Neural progenitor cell (in vitro differentiated cells): ENCODE measurements at places on chromosomes 2 and 18.

GRCh38 chr2:132419941-132420340, 3.3 kb downstream of the GPR39 start:
- DNase-seq, result no peak

- DNase-seq, result no peak
Measured at GRCh38 chr2:160305081-160305750, 105.1 kb upstream of the ITGB6 start.

DNA sequence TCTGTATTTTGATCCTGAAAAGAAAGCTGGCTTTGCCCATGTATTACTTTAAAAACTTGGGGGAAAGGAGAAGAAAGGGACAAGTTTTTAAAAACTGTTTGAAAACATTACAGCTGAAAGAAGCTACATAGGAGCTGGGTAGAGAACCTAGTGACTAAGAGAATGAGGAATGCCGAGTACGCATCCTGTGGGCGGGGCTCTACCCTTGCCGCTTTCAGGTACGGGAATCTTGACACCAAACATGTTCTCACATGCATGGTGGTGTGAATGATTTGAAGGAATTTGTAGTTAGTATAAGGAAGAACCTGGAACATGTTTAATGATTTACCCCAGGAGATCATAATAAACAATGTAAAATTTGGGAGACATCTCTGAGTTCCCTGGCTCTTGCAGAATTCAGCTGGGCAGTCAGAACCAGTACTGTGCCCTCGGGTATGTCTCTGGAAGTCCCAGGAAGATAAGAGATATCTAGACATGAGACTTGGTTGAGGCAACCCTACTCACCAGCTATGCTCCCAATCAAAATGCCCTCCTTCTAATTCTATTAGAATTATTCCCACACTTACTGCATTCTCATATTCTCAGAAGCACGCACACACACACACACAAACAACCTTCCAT, 16.5 kb upstream of the TGFA start:
- DNase-seq, result no peak

DNA sequence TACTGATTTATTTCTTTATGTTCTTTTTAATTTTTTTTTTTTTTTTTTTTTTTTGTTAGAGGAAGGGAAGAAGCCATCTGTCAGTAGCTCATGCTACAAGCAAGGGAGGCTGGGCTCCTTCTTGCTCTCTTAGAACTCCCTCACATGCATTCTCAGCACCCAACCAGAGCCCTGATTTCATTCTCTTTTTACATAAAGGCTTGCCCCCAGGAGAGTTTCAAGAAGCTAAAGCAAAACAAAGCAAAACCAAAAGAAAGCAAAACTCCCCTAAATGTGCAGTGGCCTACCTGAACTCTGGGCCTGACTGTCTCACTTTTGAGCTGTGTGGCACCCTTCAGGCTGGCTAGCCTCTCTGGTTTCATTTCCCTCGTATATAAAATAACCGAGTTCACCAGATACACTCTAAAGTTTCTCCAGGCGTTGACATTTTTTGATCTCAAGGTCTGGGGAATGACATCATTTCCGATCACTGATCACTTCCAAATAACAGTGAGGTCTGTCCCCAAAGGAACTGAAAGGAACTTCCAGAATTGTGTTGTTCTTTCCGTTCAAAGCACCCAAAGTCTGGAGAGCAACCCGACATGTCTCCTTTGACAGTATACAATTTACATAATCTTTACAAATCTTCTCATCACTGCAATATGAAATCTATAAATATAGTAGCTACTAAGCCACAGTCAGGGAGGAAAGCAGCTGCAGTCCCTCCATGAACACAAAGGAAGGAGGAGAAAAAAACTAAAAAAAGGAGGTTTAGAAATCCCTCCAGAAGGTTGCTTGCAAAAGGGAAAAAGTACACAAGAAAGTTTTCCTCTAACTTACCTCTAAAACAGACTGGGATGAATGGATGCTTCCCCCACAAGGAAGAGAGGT, 145.6 kb upstream of the NCK2 start:
- no peak for DNase-seq

GRCh38 chr2:134393075-134393461, 139.2 kb downstream of the MGAT5 start:
- DNase-seq, result no peak

GRCh38 chr2:44102790-44103562, 65.7 kb upstream of the PPM1B start:
- DNase-seq, result no peak

GRCh38 chr2:133338224-133338623, 230.0 kb downstream of the NCKAP5 start:
- DNase-seq, result no peak

- no peak for DNase-seq
Measured at GRCh38 chr2:52369178-52369577, 1337.2 kb upstream of the NRXN1 start.

DNA sequence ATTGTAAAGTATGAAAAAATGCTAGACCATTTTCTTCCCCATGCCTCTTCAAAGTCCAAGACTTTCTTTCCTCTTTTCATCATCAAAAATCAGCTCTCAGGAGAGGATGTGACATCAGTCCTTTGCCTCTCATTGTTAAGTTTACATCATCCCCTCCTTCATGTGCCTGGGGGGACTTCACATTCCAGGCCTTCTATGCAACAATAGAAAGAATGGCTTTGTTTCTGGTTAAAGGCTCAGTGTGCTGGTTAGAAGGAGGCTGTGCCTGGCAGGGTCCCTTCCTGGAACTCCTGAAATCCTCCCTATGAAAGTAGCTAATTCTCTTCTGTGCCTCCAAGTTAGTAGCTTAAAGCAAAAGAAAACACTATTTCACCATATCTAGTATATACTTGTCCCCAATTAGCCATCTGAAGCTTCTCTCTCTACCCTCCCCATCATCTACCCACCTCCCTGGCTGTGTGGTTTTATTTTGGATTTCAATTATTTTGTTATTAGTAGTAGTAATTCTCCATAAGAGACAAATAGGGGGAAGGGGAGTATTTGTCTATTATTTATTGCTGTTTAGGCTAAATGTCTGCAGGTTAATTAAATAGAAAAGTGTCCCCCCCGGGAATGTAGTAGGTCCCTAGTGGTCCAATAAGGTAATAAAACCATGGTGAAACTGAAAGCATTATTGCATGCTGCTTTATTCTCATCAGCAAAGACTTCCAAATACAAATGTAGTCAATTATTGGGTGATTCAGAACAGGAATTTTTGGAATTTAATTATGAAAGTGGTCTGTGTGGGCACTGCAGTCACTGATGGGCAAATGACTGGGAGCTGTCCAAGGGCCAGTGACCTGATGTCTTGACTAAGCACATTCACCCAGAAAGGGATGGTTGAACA, 69.0 kb downstream of the CPO start:
- DNase-seq, result peak; percentile 88

GRCh38 chr2:236193026-236193425, 24.8 kb upstream of the GBX2 start:
- no peak for DNase-seq

GRCh38 chr2:21002814-21003192, 41.1 kb downstream of the APOB start:
- no peak for DNase-seq

DNA sequence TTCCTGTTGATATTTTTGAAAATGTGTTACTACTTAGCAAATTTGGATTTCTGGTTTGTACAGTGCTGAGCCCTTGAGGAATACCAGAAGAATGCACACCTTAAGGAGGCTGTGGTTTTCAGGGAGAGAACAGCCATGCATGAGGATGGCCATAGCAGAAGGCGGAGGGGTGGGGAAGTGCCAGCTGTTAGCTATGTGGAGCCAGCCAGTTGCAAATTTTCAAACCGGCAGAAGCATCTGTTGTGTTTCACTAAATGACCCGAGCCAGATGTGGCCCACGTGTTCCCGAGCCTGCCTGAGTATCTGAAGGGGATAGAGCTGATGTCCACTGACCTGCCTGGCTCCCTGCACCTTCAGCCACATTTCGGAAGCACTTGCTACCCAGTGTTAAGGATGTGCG, 16.4 kb upstream of the RBM44 start:
- no peak for DNase-seq

- peak; percentile 54 for DNase-seq
Measured at GRCh38 chr18:22332590-22332989, 85.1 kb downstream of the CTAGE1 start.

- no peak for DNase-seq
Measured at GRCh38 chr2:157085522-157085921, 172.0 kb upstream of the GALNT5 start.

GRCh38 chr2:69021727-69022126, 8.7 kb downstream of the ANTXR1 start:
- no peak for DNase-seq

DNA sequence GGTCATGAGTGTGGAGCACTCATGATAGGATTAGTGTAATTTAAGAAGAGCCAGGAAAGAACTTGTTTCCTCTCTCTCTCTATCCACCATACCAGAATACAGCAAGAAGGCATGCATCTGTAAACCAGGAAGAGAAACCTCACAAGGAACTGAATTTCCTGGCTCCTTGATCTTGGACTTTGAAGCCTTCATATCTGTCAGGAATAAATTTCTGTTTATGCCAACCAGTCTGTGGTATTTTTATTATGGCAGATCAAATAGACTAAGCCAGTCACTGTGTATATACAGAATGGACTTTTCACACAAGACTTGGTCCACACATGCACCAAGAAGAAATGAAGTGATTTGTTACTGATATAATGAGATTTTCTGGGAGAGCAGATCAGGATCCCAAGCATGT, 930.1 kb upstream of the TMEFF2 start:
- no peak for DNase-seq

- no peak for DNase-seq
Measured at GRCh38 chr2:201347138-201347537, 10.0 kb downstream of the FLACC1 start.

DNA sequence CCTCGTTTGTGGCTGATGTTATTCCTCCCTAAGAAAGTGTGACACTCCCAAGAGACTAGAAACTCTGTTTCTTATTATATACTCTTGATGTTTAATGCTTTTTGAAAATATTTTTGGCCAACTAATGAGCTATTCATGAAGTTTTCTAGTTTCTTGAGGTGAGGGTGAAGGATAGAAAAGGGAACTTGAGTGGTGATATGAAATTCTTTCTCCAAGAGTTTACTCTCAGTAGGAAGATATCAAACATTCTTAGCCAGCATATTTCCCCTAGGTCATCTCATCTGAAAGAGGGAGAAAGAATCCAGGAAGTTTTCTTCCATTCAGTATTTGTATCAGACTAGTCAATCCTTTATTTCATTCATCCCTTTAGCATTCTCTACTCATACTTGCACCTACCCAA, 95.7 kb downstream of the MAP3K20 start:
- DNase-seq, result no peak

DNA sequence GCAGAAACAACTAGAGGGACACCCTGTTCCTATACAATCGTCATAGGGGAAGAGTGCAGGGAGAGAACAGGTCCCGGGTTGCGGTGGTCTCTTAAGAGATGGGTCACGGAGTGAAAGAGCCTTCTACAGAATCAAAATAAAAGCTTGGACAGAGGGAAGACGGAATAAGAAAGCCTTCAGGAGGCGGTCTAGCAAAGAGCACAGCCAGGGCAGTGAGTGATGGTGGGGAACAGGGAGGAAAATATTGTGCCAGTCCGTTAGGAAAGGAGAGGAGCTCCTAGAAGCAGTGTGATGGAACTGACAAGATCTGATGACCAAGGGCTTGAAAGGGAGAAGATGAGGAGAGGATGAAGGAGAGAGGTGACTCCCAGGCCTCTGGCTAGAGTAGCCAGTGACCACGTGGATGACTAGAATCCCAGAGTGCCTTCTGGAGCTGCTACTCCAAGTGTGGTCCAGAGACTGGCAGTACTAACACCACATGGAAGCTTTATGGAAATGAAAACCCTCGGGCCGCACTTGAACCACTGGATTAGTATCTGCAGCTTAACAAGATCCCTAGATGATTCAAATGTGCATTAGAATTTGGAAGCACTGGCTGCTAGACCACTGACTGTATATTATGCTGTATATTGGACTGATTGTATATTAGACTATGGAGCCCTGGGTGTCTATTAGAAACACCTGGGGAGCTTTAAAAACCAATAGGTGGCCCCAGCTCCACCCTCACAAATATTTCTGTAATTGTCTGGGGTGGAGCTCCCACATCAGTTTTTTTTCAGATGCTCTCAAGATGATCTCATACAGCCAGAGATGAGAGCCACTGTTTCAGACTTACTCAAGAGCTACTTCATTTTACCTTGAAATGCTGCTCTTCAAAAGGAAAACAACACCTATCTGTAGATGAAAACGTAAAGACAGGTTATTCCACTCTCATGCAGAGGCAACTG, 1.1 kb upstream of the EVA1A start:
- no peak for DNase-seq

GRCh38 chr2:43144263-43144662, 82.1 kb downstream of the ZFP36L2 start:
- DNase-seq, result no peak

GRCh38 chr2:217248312-217248935, 388.6 kb upstream of the TNP1 start:
- no peak for DNase-seq

DNA sequence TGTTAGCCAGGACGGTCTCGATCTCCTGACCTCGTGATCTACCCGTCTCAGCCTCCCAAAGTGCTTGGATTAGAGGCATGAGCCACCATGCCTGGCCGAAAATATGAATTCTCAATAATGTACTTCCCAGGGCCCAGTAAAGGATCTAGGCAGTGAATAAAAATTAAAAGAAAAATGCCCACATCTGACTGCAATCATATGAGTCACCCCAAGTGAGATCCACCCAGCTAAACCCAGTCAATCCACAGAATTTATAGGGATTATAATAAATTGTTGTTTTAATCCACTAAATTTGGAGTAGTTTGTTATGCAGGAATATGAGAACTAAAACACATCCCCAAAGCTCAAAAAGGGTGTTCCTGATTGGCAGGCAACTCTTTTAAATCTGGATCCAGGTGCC, 93.5 kb upstream of the STK39 start:
- no peak for DNase-seq

GRCh38 chr18:70454704-70455322, 166.0 kb downstream of the SOCS6 start:
- DNase-seq, result peak; percentile 71

GRCh38 chr2:178237488-178238153, 43.3 kb downstream of the OSBPL6 start:
- no peak for DNase-seq

- no peak for DNase-seq
Measured at GRCh38 chr2:169911119-169911518, 83.9 kb downstream of the UBR3 start.

DNA sequence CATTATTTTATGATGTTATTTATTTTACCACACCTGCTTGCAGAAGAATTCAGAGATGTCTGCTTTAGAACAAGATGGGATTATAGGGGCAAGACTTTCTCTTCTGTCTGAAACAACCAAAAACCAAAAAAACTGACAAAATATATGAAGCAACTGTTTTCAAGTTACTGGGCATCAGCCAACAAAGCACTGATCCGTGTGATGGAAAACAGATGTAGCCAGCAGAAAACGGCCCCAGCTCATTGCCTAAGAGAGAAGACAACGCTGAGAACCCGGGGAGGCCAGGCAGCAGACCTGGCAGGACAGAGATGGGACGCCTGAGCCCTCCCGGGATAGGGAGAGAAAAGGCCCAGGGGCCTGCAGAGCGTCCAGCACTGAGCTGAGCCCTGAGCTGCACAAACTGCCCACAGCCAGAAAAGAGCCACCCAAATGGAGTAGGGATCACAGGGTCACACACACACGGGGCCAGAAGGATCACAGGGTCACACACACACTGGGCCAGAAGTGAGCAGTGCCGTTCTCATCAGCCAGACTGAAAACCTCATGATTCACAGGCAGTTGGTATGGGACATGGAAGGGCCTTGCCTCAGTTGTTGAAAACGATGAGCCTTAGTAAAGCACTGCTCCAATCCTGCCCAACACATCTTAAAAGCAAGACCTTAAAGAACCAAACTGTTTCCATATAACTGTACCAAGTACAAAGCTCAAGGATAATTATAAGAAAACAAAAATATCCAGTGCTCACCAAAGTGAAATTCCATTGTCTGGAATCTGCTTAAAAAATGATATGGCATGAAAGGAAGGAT, 12.1 kb downstream of the PXDN start:
- DNase-seq, result peak; percentile 54
